ENCODE measurements at places on chromosomes 5 and 9.

GRCh38 chr5:74394916-74395880, 245.3 kb downstream of the ENC1 start:
- DNase-seq, result no peak

- DNase-seq, result no peak
Measured at GRCh38 chr5:56918054-56918453, 8.7 kb downstream of the SETD9 start.

- DNase-seq, result no peak
Measured at GRCh38 chr9:87872079-87872624, 10.5 kb upstream of the SPATA31E1 start.

GRCh38 chr9:125455132-125455531, 193.5 kb downstream of the GAPVD1 start:
- DNase-seq, result no peak

- no peak for DNase-seq
Measured at GRCh38 chr5:60538955-60539866, 160.8 kb downstream of the DEPDC1B start.

DNA sequence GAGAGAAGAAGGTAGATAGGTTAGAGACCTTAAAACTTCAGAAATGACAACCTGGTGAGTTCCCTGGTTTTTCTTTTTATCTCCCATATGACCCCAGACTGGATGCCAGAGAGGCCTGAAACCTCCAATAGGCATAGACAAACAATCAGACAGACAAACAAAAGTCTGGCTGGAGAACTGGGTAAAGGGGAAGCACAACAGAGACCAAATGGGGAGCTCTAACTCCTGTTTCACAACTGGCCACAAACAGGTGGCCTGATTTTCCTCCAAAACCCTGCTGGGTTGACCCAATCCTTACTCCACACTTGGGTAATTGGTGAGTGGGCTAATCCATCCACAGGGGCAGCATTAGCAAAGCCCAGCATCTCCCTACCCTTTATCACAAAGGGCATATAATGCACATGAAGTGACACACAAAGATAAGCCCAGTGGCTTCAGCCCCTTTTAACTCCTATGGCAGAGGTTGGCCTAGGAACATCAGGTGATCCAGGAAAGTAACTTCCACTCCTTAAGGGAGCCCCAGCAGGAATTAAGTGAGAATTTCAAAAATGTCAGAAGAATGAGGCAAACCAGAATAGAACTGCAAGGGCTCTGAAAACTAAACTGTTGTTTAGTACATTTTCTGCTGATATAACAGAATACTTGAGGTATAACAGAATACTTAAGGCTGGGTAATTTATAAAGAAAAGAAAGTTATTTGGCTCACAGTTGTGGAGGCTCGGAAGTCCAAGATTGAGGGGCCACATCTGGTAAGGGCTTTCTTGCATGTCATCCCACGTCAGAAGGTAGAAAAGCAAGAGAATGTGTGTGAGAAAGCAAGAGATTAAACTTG, 60.9 kb upstream of the ROR2 start:
- no peak for DNase-seq

GRCh38 chr5:171714851-171715250, 70.8 kb upstream of the SMIM23 start:
- no peak for DNase-seq

GRCh38 chr9:113542741-113543140, 79.2 kb downstream of the RGS3 start:
- no peak for DNase-seq

DNA sequence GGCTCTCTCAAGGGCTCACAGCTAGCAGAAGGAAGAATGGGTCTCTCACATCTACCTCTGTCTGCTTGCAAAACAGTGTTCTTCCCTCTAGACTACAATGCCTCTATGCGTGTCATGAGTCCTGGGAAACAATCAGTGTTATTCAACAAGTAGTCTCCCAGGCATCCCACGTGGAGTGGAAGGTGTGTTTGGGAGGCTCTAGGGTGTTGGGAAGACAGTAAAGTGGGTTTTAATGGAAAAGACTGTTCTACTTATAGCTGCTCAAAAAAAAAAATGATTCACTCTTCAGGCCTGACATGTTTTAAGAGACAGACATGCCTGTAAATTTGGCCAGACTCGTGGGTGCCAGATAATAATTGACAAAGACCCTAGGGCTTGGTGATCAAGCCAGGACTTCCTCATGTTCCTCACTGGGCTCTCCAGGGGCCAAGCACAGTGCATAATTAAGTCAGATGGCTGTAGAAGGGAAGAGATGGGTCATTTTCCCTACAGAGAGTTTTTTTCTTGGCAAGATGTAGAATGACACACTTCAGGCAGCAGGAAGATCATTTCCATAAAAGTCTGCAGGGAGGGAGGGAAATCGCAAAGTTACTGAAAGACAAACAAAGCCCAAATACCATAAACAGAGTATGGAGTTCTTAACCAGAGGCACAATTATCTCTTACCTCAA, 246.4 kb downstream of the ACTL7B start:
- no peak for DNase-seq

- DNase-seq, result no peak
Measured at GRCh38 chr5:38923661-38924451, 78.0 kb downstream of the OSMR start.

DNA sequence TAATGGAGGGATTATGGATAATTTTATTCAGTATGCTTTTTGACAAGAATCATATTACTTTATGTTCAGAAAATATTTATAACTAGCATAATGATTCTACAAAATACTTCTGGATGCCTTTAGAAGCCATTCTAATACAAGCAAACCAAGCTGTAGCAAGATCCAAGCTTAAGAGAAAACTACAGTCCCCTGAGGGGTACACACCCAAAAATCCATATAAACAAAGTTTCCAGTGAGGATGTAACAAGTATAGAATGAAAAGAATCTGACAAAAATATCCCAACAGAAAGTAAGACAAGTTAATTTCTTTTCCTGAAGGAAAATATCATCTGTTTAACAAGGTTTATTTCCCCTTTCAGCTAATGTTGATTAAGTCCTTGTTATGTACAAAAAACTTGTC, 53.9 kb downstream of the MLLT3 start:
- no peak for DNase-seq

DNA sequence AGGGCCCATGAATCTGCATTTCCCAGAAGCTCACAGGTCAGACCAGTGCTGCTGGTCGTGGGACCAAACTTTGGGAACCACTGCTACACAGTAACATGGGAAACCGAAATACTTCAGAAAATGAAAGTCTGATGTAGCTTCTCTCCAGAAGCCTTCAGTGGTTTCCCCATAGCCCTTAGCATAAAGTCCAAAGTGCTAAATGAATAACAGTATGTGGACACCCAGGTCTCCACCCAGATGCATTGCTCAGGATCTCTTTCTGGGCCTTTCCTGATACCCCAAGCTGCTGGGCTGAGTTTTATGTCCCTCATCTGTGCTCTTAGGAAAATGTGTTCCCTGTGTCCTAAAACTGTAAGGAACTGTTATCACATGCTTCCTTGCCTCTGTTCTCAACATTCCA, 100.4 kb downstream of the NFIB start:
- DNase-seq, result no peak

DNA sequence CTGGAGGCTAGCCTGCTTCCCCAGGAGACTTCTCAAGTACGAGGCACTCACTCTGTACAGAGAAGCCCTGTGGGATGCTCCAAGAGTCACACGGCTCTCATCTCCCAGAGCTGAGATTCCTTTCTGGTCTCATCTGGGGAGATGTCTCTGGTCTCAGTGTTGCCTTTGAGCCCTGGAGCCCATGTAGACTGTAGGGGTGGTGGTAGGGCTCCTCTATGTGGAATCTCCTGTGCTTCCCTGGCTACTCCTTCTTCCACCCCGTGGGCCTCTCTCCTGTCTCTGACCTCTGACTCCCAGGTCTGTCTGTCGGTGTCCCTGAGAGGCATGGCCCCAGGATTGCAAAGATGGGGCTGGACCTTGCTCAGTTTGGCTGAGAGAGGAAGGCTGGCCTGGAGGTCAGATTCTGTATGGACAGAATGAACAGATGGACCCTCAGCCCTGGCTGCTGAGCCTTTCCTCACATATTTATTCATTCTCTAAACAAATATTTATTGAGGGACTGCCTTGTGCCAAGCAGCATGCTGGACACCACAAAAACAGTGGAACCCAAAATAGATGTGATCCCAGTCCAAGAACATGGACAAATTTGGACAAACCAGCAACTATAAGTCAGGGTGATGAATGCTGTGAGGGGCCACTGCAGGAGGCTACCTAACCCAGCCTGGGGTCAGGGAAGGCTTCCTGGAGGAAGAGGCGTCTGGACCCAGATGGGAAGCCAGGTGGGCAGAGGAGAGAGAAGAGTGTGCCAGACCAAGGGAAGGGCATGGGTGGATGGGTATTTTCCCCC, 2.6 kb downstream of the CCL19 start:
- DNase-seq, result no peak

DNA sequence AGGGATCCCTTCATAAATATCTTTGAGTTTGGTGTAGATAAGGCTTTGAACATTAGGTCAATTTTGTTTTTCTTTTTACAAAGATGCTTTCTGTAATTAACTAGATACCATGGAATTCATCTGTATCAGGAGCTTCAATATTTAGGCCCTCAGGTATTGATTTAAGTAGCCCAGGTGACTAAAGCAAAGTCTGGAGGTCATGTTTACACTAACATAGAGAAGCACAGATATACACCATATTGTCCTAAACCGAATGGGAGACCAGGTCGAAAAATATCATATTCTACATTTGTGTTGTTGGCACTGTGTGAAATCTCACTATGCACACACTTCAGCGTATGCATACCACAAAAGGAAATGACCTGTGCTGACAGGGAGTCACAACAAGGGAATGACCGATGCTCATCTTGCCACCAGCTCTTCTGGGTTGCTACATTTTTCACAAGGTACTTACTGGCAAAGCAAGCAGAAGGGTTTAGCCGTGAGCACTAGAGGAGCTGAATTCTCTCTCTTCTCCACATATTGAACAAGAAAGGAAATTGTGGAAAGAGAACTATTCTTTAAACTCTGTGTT, 98.5 kb upstream of the IL7R start:
- DNase-seq, result no peak

DNA sequence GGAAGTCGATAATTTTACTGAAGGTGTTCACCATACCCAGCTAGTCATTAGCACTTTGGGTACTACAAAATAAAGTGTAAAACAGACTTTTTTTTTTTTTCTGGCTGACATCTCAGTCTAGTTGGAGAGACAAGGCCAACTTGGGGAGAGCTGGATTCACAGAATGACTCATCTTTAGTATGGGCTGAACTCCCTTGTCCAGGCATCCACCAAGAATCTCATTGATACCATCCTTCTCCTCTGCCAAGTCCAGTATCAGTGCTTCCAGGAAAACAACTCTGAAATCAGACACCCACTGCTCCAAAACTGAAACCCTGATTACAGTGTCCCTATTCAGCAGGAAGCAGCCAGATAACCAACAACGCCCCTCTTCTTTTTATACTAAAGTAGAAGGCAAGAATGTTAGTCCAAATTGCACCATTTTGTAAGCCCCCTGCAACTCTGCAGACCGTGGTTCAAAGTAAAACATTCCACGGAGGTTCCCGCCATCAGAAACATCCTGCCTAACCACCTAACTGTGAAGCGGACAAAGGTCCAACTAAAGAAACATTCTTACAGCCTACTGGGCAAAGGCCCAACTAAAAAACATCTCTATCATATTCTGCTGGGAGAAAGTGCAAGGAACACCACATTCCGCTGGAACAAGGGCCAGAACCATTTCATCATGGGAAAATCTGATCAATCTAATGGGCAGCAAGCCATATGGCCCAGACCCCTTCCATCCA, 728.2 kb downstream of the BRINP1 start:
- DNase-seq, result no peak

GRCh38 chr5:9596171-9596780, 33.9 kb downstream of the TAS2R1 start:
- DNase-seq, result no peak

DNA sequence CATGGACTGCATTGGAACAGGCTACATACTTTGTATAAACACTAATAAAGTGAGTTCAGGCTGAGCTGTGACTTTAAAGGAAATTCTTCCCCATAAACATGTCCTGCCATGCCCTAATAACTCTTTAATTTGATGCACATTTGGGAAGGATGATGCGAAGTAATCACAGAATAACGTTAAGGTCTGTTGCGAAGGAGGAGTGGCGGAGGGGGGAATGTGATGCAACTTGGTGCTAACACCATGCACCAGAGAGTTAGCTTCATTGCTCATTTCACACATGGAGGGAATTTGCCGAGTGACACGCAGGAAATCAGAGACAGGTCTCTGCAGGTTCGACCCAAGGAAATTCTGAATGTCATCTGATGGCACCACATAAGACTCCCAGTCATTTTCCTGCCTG, 32.9 kb downstream of the SLIT3 start:
- no peak for DNase-seq

GRCh38 chr5:19532936-19533335, 455.1 kb downstream of the CDH18 start:
- no peak for DNase-seq

GRCh38 chr9:89465001-89465451, 32.9 kb downstream of the SEMA4D start:
- no peak for DNase-seq

DNA sequence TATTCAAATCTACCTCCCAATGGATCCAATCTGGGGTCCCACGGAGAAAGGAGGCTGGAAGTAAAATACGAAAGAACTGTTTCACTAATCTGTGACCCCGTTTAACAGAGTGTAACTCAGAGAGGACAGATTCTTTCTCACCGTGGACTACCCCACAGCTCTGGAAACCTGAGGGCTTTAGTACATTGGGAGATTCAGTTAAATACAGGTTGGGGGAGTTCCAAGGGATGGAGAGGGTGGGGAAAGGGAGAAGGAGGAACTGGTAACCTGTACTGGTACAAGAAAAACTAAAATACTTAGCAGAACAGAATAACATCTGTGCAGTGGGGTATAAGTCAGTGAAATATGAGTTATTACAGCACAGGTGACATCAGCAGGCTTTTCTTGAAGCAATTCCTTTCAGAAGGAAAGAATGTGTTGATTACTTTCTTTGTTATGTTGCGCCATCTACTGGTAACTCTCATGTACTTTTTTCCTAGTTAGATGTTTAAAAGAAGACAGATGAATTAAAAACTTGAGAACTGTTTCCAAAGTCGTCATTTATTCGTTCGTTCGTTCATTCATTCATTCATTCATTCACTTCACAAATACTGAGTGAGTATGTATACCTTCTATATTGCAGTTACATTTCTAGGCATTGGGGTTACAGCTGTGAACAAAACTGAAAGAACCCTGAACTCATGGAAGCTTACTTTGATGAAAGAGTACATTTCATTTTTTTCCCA, 30.0 kb upstream of the STOM start:
- no peak for DNase-seq

GRCh38 chr9:136051837-136052471, 43.1 kb downstream of the NACC2 start:
- no peak for DNase-seq

DNA sequence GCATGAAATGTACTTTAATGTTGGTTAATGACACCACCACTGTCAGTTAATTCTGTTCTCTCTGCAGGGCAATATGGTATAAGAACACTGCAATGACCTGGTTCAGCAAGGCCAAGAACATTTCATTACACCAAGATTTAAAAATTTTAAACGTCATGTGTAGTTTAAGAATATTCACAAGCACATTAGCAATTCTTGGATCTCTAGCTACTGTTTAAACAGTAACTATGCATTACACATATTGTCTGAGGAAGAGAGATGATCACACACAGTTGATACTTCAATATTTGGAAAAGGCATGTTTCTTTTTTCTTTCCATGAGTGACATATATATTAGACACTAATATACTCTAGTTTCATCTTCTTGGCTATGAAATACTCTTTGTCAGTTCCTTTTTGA, 143.0 kb downstream of the ADAMTS12 start:
- DNase-seq, result no peak
